ENCODE measurements at places on chromosomes 7 and 10.

- no peak for DNase-seq
These were observed 223.8 kb upstream of the KLF6 start for GRCh38 chr10:4008676-4009382.

- DNase-seq: no peak
These were observed 16.2 kb downstream of the BEND7 start for GRCh38 chr10:13512564-13512963.

DNA sequence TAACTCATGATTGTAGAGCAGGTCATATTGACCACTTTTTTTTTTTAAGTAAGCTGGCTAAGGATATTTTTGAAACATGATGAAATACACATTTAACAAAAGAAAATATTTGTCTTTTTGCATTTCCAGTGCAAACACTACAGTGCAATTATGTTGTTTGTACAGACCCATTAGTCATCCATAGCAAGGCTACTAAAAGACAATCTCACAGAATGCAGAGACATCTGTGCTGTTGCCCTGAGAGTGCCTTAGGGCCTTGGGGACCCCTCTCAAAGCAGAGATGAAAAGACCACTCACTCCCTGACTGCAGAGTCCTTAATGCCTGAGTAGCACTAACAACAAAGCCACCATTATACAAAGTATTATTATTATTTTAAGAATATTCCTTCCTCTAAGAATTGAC lies 104.5 kb downstream of the NRCAM start:
- no peak for DNase-seq

DNA sequence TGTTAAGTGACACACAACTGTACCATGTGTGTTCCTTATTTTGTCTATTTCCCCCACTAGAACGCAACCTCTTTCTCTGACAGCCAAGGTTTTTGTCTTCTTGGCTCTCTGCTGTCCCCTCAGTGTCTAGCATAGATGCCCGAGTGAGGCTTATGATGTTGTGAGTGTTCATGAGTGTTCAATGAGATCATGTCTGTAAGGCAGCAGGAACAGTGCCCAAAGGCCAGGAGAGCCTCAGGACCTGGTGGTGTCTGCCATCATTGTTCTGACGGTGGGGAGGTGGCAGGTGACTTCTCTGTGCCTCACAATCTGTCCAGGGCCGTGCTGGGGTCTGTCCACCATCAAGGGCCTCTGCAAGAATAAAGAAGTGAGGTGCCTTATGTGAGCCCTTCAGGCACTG lies 66.5 kb downstream of the JCAD start:
- no peak for DNase-seq

DNA sequence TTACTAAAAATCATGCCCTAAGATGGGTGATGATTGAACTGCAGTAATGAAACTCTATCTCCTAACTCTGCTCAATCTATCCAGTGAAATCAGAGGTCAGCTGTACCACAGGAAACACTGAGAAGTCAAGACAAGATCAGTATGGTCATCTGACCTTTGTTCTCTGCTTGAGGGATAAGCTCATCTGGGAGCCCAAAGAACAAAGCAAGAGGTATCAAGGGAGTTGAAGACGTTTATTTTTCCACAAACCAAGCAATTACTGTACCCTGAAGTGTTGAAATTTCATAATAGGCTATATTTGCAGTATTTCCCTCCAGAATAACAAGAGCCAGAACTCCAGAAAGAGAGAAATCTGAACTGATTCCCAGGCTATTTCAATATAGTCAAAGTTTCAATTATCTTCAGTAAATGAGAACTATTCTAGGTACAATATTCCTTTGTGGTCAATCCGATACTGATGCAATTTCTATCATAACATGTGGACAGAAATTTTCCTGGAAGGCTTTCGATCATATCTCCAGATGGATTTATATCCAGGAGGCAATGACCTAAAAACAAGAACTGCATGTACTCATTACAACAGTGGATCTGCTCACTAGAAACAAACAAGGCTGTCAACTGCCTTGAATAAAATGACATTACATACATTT lies 345.3 kb downstream of the TNS3 start:
- DNase-seq: no peak

GRCh38 chr10:46106410-46107255 lies 60.6 kb upstream of the MSMB start:
- peak; percentile 23 for DNase-seq

DNA sequence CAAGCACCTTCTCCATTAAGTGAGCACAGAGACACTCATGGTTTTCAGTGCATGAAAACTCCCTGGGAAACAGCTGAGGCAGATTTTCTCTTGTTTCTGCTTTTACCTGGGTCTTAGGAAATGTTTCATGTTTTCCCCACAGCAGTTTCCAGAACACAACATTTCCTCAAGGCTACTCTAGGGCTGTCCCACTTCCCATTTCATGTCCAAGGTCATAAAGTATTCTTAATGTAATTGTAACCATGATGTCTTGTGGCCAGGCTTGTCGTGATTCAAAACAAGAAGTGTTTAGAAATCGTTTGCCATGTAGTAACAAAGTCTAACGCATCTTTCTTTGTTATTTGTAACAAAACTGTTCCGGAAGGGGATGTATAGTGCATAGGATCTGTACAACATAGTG lies 83.8 kb upstream of the NRP1 start:
- DNase-seq: no peak

DNA sequence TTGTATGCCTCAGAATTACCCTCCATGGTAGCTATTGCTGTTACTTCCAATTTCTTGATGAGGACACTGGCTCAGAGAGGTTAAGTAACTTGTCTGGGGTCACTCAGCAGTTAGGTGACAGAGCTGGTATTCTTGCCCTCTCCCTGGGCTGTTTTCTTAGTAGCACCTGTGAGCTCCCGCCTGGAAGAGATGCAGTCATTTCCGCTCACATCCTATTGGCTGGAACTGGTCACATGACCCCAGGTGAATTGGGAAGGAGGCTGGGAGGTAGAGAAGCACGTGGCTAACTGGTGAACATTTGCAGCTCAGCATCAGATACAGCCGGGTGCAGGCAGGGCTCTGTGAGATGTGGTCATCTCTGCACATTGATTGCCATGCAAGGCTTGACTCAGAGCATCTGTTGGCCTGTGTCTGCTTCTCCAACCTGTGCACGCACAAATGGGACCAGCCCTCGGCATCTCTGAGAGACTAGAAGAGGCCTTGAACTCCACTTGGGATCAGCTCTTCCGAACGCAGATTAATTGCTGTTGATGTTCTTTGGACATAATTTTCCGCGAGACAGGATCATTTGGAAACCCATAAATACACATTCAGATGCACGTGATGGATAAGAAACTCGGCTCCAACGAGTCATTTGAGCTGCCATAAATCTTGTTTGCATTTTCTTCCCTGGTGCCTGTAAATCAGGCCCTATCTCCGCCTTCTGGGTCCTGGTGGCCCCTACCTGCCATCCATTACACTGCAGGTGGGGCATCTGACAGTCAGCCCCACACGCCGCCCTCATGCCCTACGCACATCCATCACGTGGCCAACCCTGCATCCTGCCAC lies 42.8 kb downstream of the MYL10 start:
- no peak for DNase-seq

DNA sequence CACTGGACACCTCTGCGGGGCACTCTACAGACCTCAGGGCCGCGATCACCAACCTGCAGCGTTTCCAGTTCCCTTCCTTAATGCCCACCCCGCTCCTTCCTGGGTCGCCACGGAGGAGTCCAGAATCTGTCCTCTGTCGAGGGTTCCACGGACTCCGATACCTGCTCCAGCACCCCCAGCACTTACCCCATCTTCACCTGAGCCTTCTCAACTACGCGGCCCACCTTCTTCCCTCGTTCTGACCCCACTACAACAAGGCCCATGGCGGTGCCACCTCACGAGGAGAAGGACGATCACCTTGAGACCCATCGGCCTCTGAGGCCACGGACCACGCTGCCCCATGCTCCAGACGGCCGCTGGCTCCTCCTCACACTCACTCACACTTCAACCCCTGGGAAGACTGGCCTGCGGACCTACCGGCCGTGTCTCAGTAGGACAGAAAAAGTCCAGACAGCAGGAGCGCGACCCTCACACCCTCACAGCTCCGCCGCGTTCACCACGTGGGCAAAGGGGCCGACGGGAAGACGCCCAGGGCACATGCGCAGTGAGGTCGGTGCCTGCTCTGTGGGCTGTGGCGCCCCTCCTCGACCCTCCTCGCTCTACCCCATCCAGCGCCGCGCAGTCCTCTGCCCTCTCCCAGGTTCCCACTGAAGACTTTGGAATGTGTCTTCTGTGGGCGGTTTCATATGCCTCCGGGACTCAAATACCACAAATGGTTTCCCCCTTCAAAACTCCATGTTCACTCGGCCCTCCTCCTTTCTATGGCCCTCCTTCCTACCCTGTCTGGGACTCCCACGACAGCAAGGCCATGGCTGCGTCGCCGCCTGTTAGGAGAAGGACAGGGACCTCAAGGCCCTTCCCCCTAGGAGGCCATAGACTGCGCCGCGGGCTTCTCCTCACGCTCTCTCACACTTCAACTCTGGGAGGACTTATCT lies 193.9 kb upstream of the PHF14 start:
- DNase-seq: no peak

DNA sequence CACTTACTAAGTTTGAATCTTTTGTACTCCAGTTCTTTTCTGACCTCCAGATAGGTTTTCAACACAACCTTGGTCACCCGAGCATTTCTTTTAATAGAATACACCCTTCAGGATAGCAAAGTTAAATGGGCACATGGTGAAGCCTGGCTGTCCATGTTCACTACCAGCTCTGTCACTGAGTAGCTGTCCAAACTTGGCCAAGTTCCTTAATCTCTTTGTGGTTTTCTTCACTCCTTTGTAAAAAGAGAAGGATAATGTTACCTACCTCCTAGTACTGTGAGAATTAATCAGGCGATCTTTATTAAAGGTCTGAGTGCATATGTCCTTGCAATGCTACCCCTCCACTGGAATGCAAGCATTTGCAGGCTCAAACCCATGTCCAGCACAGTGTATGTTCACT lies 128.1 kb upstream of the PTPRZ1 start:
- no peak for DNase-seq

DNA sequence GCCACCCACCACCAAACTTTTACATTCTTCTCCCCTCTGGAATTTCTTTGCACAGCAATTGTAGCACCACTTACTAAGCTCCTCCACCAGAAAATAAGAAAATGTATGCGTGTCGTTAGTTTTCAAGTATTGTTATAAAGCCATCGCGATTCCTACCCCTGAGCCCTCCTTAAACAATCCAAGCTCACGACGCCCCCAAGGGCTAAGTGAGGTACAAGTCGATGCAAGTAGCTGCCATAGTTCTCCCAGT lies 1.3 kb downstream of the FRAT2 start:
- DNase-seq: no peak

GRCh38 chr10:72259491-72260238 lies 14.1 kb upstream of the DDIT4 start:
- no peak for DNase-seq

- no peak for DNase-seq
These were observed 218.1 kb downstream of the WDR11 start for GRCh38 chr10:121069061-121069850.

DNA sequence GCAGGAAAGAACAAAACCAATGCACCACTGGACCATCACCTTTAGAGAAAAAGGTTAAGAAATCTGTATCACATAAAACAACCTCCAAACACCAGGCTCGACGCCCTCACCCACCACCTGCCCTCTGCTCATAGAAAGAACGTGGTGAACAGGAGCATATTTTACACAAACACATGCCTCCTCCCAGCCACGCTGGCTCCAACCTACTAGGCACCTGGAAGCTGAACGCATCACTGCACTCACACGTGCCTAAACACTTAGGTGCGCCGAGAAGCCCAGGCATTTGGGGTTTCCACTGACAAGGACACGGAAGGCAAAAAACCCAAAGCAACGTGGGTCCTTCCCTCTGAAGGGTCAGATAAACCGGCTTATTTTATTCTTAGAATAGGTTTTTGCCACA lies 56.0 kb downstream of the PTPRN2 start:
- no peak for DNase-seq

DNA sequence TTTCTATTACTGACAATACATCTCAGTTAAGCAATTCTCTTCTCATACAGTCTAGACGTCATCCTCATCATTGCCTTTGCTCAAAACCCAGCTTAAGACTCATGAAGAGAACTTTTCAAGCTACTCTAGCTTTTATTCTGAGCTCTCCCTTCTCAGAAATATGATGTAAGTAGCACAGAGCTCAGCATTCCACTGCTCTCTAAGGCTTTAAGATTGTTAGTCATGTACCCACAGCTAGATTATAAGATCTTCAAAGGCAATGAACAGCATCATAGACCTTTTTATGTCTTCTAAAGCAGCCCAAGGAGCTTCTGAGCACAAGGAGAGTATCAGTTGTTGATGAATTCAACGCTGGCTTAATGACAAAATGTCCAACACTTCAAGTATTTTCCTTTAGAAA lies 119.3 kb downstream of the NRP1 start:
- DNase-seq: no peak

DNA sequence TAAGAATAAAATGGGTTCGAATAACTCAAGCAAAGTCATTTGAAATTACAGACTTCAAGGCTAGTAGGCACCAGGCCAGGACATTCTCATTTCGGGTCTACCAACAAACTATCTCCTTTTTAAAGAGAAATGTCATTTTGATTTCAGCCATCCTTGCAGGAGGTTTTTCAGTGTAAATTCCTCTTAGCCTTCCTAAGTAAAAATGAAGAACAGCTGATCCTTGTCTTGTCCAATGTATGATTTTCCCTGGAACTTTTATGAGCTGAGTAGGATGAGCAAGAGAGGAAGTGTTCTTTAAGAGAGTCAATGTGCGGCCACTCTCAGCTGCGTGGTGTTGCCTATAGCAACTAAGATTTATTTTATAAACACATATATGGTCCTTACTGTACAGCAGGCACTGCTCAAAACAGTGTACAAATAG lies 110.1 kb downstream of the PLCE1 start:
- DNase-seq: no peak

DNA sequence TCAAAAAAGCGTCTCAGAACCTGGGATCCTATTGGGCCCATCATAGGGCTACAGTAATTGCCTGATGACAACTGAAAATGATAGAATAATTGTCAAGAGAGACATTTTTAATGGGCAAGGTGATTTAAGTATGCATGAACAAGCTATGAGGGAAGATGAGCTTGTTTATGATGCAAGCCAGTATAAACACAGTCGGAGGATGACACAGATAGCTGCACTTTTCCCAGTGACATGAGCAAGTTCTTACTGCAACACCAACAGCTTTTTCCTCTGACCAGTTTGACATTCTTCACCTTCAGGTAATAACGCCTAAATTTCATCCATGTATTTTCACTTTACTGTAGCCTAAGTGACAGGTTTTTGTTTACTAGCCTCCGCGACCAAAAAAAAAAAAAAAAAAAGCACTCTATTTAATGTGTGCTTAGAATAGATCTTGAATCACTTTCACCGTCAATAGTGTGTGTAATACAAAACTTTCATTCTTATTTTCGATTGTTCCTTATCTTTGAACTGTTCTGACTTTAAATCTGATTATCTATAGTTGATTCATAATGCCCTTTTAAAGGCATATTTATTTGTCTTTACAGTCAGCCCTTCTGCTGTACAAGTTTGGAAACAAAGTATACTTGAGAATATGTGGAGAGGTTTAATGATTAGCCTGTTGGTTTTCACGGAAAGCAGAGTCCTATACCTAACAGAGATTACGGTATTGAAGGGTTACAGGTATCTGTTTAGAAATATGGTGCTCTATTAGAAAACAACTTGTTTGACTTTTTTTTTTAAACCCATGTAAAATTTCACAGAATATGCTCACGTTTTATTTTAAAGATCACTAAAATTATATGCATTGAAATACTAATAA lies 1.7 kb downstream of the FOXP2 start:
- no peak for DNase-seq

- no peak for DNase-seq
These were observed 440.8 kb downstream of the HTR7 start for GRCh38 chr10:90417029-90417428.

GRCh38 chr10:64010711-64011110 lies 489.5 kb downstream of the REEP3 start:
- no peak for DNase-seq

All from neuronal stem cell (in vitro differentiated cells).